Sciatic nerve (tissue), 2 donors: ENCODE measurements at places on chromosomes 4 and X. TPM values are rescaled to one million over a fixed set of nuclear protein-coding genes. Genes with fewer than 3 reads are reported as not detected.

DNA sequence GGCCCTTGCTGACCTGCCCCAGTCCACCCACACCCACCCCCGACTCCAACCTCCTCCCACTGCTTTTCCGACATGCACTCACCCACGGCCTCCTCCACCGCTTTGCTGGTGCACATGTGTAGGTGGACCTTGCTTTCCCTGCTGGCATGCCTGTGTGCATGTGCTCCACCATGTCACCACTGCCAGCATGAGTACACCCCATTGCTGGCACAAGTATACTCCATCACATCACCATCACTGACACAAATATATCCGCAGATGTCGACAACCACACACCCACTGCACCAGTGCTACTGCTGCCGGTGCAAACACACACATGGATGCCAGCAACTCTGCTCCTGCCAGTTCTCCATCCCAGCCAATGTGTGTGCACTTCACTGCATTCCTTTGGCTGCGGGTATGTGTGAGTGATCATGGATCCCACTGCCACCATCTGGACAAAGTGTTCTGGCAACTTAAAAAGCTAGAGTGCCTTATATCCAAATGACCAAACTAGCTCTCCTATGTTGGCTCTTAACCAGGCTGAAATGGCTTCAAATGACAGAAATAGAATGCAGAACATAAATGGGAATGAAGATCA lies 1072.3 kb downstream of the RAPGEF2 start:
- DNase-seq: no peak

DNA sequence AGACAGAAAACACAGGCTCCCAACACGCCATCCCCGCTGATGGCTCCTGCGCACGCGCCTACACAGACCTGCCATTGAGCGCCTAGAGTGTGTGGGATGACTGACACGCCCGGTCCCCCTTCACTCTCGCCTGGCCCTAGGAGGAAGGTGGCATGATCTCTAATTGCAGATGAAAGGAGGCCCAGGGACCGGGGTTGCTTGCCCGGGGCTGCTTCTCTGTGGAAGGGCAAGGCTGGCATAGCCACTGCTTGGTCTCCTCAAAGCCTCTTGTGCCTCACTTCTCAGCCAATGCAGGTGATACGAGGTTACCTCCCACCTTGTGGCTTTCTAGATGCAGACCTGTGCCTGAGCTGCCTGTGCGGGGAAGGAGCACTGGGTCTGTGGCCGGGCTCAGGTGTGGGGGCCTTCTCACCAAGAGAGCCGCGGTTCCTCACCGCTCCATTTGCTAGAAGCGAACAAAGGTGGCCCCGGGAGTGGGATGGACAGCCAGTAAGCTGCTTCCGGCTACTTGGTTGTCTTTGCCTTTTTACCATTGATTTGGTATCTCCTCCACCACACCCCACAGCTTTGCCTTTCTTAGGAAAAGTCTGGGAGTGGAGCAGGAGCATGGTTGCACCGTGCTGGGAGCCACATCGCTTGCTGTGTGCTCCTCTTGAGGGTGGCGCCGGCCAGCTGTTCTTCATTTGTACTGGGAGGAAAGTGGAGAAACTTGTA lies 47.0 kb downstream of the TBC1D14 start:
- DNase-seq: no peak

DNA sequence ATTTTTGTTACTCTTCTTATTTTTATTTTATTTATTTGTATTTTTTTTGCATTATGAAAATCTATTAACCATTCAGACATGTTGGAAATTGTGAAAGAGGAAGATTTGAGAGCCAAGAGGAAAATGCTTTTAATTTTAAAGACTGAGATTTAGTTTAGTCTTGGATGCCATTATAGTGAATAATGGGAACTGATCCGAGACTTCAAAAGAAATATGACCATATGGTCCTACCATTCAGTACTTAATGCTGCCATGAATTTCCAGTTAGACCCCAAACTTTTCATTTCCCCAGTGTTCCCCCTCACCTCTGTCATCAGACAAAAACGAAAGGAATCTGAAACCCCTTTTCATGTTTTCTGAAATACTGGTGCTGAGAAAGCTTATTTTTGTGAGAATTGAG lies 95.5 kb downstream of the TENM3 start:
- no peak for DNase-seq

DNA sequence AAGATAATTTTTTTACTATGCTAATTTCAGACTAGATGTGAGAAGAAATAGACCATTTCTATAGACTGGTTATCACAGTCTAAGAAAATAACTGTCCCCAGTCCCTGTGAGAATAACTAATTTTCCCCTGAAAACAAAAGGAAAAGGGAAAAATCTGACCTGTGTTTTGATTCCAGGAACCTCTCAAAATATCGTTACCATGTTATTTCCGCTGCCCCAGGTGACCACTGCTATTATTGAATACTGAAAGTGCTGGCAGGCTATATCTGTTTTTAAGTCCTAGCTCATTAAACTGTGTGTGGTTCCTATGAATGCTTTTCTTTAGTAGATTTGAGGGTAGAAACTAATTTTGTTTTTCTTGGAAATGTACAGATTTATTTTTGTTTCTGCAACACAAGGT lies 83.6 kb downstream of the GAB1 start:
- DNase-seq: no peak

- no peak for DNase-seq
These were observed 80.1 kb downstream of the TMEM131L start for GRCh38 chr4:153546280-153546679.

GRCh38 chr4:75306506-75306905 lies 207.7 kb downstream of the RCHY1 start:
- DNase-seq: no peak

DNA sequence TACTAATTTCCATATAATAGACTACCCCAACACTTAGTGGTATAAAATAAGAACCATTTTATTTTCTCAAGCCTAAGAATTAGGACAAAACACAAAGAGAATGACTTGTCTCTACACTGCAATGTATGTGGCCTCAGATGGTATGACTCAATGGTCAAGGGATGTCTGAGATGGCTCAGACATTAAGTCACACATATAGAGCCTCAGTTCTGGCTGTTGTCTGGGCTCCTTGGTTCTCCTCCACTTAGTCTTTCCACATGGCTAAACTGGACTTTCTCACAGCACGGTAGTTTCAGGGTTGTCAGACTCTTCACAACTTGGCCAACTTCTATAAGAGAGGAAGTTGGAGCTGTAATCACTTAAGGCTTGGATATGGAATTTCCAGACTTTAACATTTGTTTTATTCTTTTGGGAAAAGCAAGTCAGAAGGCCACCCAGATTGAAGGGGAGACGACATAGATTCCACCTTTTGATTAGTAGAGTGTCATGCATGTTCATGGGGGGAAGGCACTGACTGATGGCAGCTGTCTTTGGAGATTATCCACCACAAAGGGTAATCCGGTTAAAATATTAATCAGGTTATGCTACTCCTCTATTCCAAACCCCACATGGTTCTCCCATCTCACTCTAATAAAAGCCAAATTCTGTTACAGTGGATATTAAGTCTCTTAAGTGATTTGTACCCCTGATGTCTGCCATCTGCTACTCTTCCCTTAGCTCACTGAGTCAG lies 9.4 kb downstream of the IL15 start:
- DNase-seq: no peak

- peak; percentile 60 for DNase-seq
These were observed at the start of gene BMP3 for GRCh38 chr4:81030061-81030980. BMP3 (plus strand) TSS chr4:81030708; CDS start chr4:81031285, 577 bp downstream.

GRCh38 chr4:81052119-81053068 lies 21.9 kb downstream of the BMP3 start:
- peak; percentile 78 for DNase-seq

DNA sequence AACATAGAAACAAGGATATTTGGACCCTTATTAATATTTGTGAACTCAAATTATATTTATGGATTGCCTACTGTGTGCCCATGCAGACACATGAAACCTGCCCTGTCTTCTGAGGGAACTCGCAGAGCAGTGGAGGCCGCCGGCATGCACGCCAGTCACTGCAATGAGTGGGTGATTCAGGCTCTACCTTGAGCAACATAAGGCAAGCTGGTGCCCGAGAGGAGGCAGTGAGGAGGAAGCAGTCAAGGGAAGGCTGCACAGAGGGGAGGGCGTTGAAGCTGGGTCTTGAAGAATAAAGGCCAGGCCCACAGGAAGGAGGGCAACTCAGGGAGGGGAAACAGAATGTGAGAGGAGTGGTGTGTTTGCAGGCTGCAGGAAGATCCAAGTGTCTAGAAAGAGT lies 52.8 kb downstream of the PPEF2 start:
- DNase-seq: no peak

The TLR1 gene
- total RNA-seq: 28.9 TPM

- DNase-seq: no peak
These were observed 34.4 kb downstream of the RWDD4 start for GRCh38 chr4:183624548-183624947.

DNA sequence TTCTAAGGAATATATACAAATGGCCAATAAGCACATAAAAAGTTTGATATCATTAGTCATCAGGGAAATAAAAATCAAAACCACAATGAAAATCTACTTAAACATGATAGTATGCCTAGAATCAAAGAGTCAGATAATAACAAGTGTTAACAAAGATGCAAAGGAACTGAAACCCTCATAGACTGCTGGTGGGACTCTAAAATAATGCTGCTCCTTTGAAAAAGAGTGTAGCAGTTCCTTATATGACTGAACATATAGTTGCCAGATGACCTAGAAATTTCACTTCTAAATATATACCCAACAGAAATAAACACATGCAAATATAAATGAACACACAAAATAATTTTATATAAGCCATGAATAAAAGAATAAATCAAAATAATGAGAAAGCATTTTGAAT lies 205.1 kb upstream of the CTSO start:
- DNase-seq: no peak

DNA sequence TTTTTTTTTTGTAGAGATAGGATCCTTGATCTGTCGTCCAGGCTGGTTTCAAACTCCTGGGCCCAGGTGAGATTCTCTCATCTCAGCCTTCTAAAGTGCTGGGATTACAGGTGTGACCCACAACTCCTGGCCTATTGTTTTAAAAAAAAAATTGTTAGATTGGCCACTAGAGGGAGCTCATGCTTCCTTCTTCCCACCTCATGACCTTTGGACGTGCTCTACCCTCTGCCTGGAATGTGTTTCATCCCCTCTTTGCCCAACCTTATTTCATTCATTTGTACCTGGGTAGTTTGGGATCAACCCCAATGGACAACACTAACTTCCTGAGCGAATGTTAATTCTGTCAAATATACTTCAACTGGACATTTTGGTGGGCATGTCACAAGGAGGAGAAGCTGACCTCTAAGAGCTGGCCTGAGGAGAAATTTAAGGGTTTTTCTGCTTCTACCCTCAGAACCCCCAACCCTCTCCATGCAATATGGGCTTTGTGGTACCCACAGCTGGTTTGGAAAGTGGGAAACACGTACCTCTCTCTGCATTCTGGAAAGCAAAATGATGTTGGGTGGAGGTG lies 6.4 kb downstream of the PPEF2 start:
- DNase-seq: no peak

The FHDC1 gene
- total RNA-seq: 3.9 TPM

- DNase-seq: no peak
These were observed 269.3 kb downstream of the STIM2 start for GRCh38 chr4:27129871-27130366.

The SRD5A3 gene
- 14.6 TPM for total RNA-seq

The CISD2 gene
- 20.5 TPM for total RNA-seq

DNA sequence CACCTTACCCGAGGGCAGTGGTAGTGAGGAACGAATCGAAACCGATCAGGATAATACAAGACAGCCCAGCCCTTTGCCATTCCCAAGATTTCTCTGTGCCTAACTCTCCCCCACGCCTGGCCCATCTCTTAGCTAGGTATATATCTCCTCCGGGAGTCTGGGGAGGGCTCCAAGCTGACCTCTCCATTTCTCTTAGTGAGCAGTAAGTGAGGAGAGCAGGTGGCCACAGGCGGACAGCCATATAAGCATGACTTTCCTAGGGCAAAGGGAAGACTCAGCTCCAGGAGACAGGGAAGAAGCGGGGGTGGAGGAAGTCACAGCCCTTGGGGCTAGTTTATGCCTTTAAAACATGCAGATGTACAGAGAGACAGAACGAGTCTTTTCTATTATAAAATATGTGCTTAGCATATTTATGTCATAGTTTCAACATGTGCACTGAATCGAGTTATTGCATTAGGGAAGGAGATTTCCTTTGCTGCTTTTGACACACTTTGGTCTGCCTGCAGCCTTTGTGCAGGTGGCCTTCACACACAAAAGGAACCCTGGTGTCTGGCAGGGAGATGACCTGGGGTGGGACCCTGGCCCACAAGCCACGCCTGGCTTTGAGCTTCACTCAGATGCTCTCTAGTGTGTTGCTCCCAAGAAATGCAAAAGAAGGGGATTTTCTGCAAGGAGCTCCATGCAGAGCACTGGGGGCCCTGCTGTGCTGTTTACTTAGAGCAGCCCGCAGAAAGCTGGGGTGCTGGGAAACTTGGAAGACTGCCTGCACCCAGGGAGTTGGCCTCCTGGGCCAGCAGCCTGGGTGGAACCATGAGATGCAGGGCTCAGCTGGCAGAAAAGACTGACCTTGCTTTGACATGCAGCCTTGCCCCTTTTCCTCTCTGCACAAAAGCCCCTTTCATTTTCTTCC lies 613.3 kb downstream of the BCOR start:
- DNase-seq: no peak

DNA sequence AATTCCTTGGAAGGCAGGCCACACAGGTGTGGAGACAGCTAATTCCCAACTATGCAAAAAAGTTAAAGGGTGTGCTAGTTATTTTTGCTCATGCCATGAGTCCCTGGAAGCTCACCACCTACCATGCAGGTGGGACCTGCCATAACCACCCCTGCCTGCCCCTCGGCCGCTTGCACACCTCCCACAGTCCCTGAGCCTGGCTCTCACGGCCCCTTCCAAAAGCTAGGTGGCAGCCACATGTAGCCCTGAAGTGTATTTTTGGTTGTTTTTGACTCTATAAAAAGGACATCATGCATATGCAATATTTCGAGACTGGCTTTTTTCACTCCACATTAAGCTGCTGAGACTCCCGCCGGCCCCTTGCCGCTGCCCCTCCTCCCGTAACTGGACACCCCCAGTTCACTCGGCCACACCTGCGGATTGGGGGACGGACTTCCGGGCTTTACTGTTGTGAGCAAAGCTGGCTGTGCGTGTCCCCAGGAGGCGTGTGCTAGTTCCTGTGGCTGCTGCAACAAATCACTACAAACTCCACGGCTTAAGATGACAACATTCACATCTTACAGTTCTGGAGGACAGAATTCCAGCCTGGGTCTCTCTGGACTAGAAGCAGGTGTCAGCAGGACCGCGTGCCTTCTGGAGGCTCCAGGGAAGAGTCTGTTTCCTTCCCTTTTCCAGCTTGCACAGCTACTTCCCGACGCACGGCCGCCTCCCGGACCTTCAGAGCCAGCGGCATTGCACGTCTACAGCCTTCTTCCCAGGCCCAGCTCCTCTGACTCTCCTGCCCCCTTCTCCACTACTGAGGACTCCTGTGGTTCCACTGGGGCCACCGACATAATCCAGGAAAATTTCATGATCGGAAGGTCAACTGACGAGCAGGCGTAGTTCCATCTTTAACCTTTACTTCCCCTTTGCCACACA lies 24.8 kb downstream of the ZFYVE28 start:
- no peak for DNase-seq
